ENCODE measurements at places on chromosomes 2 and 18. TPM values are rescaled to one million over a fixed set of nuclear protein-coding genes. Genes with fewer than 3 reads are reported as not detected.

- DNase-seq, result no peak
Observed at GRCh38 chr2:8421658-8422449, 260.0 kb upstream of the ID2 start.

DNA sequence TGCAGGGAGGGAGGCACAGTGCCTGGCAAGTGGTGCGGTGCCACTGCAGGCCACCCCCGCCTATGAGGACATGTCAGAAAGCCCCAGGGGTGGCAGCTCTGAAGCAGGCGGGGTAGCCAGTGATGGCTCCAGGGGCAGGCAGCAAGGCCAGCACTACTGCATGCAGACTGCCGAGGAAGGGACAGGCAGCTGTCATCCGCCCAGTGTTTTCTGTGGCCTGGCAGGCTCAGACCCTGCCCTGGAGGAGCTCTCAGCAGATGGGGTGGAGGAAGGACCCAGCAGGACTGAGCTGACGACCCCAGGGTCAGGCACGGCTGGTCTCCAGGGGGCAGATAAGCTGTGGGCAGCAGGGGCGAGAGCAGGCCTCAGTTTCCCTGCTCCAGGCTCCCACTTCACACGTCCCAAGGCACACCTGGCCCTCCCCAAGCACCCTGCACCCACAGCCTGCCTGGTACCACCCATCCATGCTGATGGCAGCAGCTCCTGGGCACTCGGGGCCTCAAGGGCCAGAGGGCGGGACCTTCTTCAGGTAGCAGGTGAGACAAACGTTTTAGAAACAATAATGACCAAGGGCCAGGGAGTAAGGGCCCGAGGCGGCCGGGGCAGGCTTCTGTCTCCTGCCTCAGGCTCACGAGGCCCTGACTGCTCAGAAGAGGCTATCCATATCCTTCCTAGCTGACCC lies 48.5 kb downstream of the HS6ST1 start:
- DNase-seq, result no peak

LRP2 gene
- 0.27 TPM for total RNA-seq

- peak; percentile 90 for DNase-seq
Observed at GRCh38 chr2:181457121-181457740, at the start of gene ITGA4. Gene ITGA4, plus strand, starts transcription at chr2:181457386. Its CDS starts 269 bp downstream, at chr2:181457655.

GRCh38 chr18:8657050-8657820 lies 48.0 kb downstream of the RAB12 start:
- DNase-seq, result no peak

Data from activated CD4-positive, alpha-beta memory T cell treated with anti-CD3 and anti-CD28 coated beads for 36 hours (primary cell).